ENCODE measurements at places on chromosomes 1 and 21. TPM values are rescaled to one million over a fixed set of nuclear protein-coding genes. Genes with fewer than 3 reads are reported as not detected.

The IGSF21 gene
- total RNA-seq: not detected

The COL18A1 gene
- 347 TPM for total RNA-seq

GRCh38 chr1:30929135-30929889 is 20.8 kb upstream of the SDC3 start:
- peak; percentile 55 for DNase-seq

GRCh38 chr21:35508139-35508888 is 459.2 kb upstream of the RUNX1 start:
- DNase-seq: peak; percentile 95

GRCh38 chr1:167720965-167721616 is 691 bp upstream of the MPZL1 start:
- DNase-seq: peak; percentile 71

The BCAR3 gene
- total RNA-seq: 52.4 TPM

GRCh38 chr1:94072840-94073522 is 48.0 kb downstream of the ABCA4 start:
- DNase-seq: no peak

- DNase-seq: no peak
Observed at GRCh38 chr1:183287191-183287675, 101.2 kb downstream of the LAMC2 start.

- no peak for DNase-seq
Observed at GRCh38 chr21:42721341-42721824, 68.0 kb downstream of the PDE9A start.

The LRRC38 gene
- total RNA-seq: 0.15 TPM

GRCh38 chr1:145692785-145693443 is 14.3 kb downstream of the PDZK1 start:
- DNase-seq: no peak

The KMO gene
- total RNA-seq: not detected

The LCE2C gene
- total RNA-seq: not detected

The KCNJ15 gene
- 1.5 TPM for total RNA-seq

The CFAP74 gene
- not detected for total RNA-seq

DNA sequence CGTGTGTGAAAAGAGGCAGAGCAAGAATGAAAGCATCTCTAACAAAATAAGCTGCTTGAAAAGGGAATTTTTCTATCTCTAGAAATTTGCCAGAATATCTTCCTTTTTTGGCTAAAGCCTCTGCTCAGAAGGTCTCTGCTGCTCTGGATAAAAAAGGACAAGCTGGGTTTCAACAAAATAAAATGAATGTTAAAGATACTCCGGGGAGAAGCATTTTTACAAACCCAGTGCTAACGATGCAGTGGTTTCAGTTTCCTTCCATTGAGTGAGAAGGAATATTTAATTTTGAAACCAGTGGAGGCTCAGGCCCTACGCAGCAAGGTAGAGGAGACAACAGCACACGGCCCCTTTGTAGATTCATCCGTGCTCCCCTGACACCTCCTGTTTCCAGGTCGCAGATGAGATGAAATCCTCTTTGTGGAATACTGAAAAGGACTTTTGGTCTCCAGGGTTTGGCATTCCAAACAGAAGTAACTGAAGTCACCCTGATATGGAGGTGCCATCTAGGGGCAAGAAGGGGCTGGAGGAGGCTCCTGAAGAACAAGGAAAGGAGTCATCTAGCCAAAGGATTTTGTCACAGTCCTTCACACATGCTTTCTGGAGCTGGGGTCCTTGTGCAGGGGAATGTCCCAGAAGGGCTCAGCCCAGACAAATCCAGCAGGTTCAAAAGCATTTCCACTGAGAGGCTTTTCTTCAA is 65.7 kb upstream of the SYT6 start:
- DNase-seq: peak; percentile 39

The PLD5 gene
- total RNA-seq: not detected

DNA sequence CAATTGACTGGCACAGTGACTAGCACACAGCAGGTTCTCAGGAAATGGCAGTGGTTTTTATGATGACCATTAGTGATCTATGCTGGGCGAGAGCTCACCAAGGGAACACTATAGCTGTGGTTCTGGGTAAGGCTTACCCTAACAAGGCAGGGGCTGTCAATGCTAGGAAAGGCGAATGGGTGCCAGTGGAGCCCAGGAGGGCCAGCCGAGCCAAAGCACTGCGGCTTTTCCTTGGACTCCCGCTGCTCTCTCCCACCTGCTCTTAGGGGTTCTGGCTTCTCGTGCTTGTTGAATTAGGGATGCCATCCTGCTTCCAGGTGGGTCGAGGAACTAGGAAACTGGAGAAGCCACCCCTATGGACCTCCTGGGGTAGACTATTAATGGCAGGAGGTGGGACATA is 10.0 kb upstream of the A3GALT2 start:
- DNase-seq: no peak

GRCh38 chr1:46675549-46676314 is 4.1 kb downstream of the TEX38 start:
- DNase-seq: no peak

Data from M059J (cell line).